Fibroblast of skin of back (primary cell): ENCODE measurements at places on chromosomes 12 and 14.

DNA sequence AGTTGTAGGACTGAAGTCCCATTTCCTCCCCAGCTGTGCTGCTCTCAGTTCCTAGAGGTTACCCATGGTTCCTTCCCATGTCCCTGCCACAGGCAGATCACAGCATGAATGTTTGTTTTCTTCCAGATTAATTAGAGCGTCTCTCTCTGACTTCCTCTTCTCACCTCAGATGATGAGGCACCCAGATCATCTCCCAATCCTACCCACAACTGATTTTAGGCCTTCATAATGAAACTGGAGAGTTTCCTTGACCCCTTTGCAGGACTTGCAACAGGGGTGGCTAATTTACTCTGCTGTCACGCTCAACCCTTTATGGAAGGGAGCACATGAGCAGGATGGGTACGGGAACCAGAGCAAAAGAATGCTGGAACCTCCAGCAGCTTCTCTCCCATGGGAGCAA lies 32.1 kb upstream of the TXNRD1 start:
- DNase-seq = no peak

- no peak for DNase-seq
Observed at GRCh38 chr12:16218934-16219751, 58.3 kb downstream of the SLC15A5 start.

- peak; percentile 69 for DNase-seq
Observed at GRCh38 chr12:9364224-9365176, 156.3 kb upstream of the PZP start.

DNA sequence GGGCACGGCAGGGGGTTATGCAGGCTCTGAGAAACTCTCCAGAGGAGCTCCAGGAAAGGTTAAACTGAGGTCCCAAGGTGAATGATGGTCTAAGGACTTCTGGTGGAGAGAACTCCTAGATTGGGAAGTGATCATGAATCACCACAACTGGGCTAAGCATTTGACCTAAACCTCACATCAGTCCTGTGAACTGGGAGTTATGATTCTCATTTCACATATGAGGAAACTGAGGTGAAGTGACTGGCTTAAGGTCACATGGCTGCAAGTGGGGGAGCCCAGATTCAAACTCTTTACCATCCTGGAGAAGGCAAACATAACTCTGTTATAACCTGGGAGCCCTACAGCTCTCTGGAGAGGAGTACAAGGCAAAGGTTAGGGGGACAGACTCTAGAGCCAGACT lies 4.2 kb downstream of the RARG start:
- no peak for DNase-seq

DNA sequence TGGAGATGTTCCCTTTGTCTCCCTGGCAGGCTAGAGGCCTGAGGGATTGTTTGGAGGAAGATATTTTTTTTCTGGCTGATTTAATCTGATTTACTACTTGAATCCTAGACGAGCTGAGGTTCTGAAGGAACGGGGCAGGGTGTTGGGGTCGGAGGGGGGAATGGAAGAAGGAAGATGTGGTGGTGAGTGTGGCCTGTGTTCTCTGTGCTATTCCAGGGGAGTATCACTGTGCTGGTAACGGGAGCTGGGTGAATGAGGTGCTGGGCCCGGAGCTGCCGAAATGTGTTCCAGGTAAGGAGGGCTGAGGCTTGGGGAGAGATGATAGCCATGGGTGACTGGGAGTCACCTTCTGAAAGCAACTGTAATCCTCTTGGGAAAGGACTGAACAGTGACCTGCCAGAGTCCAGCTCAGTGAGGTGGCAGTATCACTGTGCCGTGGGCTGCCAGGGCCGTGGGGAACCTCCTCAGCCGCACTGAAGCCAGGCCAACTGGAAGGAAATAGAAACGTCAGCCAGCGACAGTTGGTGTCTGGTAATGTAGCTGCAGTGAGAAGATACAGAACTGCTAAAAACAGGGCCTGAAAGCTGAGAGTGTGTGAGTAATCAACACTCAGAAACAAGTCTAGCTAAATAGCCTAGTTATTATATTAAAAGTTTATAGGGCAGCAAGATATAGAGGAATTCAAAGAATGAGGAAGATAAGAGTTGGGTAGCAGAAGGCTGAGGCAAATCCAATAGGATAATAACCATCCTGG lies 7.9 kb downstream of the C1S start:
- DNase-seq = peak; percentile 39

DNA sequence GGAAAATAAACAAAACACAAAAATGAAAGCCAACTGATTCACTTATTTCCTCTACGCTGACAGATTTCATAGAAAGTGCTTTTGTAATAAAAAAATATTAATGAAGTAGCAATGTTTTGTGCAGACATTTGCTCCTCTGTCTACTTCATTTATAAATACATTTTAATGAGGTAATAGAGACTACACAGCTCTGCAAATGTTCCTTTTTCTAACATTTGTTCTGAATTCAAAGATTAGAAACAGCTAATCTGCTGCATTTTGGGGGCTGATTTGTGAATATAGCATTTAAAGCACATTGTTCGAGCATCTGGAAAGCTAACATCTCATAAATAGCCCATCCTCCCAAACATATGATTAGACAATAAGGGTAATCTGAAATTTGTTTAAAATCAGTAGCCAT lies 97.8 kb downstream of the PRKD1 start:
- no peak for DNase-seq

- peak; percentile 83 for DNase-seq
Observed at GRCh38 chr14:61662437-61663311, 32.6 kb upstream of the HIF1A start.

- no peak for DNase-seq
Observed at GRCh38 chr14:59849411-59850130, 21.0 kb downstream of the RTN1 start.

DNA sequence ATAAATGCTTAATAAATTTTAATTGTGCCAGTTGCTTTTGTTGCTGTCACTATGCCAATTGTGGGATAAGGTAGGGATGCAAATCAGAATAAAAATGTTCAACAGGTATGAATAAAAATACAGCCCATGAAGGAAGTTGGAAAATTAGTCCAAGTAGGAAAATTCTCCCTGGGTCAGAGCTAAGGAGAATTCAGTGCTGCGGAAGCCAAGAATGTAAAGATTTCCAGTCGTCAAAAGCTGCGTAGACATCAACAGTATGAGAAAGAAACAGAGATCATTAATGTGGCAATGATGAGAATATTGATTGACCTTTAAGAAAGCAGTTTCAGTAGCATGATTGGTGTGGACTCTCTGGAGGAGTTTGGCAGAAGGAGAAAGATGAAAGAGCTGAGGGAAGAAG lies 87.9 kb downstream of the PLEKHA5 start:
- DNase-seq = no peak

DNA sequence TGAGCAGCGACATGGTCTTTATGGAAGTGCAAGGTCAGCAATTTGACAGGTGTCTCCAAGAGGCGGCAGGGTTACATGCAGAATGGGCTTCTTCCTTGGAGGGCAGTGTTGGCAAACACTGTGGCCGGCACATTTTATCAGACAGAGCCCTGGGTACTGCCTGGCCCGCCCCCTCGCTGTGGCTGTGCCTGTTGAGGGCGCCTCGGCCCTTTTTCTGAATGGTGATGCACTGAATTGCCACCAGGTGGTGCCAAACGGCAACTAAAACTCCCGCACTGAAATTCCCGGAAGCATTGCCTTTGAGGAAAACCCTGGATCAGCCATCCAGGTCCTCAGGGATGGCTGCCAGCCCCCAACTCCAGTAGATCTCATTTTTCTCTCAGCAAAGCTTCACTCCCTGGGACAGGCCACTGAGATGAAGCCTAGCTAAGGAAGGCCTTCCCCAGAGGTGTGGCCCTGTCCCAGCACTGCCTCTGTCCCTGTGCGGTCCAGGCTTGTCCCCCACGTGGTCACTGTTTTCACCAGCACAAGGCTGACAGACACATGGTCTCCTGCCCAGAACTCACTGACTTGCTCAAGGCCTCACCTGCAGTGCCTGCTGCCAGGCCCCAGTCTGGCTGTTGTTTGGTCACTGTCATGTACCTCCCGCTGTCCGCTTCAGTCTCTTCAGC lies 73.6 kb downstream of the TESC start:
- peak; percentile 65 for DNase-seq

DNA sequence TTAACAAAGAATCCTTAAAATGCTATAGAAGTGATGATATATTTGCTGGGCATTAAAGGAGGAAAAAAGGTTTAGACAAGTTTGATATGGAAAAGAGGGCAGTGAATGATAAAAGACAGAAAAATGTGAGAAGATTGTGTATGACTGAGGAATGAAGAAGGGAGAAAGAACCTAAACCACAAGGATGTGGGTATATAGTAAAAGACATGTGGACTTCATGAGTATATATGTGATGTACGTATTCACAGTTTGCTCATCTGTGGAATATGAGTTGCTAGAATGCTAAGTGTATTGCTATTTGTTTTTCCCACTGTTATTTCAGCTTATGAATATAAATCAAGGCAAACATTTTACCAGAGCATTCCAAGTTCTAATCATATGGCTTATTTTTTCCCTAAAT lies 2.1 kb upstream of the SLC16A7 start:
- DNase-seq = peak; percentile 21

DNA sequence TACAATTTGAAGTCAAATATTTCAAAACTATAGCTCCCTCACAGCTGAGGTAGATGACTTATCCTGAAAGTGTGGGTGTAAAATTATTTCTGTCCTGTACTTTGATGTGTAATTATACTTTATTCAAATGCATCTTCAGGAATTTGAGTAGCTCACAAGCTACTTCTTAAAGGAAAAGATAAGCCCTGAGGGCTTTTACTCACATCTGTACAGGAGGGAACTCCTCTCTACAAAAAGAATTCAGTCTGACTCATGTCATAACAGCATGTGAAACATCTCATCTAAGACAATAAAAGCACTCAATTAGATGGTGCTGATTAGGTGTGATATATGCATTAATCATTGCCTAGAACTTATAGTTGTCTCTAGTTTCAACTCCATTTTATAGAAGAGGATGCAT lies 452.0 kb downstream of the PRKD1 start:
- DNase-seq = no peak

DNA sequence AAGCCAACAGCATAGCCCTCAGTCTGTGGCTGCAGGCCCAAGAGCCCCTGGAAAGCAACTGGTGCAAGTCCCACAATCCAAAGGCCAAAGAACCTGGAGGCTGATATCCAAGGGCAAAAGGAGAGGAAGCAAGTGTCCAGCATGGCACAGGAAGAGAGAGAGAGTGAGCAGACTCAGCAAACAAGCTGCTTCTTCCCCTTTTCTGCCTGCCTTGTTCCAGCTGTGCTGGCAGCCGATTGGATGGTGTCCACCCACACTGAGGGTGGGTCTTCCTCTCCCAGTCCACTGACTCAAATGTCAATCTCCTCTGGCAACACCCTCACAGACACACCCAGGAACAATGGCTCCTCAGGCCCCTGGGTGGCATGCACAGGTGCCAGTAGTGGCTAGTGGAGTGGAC lies 33.5 kb downstream of the SMCO2 start:
- no peak for DNase-seq

DNA sequence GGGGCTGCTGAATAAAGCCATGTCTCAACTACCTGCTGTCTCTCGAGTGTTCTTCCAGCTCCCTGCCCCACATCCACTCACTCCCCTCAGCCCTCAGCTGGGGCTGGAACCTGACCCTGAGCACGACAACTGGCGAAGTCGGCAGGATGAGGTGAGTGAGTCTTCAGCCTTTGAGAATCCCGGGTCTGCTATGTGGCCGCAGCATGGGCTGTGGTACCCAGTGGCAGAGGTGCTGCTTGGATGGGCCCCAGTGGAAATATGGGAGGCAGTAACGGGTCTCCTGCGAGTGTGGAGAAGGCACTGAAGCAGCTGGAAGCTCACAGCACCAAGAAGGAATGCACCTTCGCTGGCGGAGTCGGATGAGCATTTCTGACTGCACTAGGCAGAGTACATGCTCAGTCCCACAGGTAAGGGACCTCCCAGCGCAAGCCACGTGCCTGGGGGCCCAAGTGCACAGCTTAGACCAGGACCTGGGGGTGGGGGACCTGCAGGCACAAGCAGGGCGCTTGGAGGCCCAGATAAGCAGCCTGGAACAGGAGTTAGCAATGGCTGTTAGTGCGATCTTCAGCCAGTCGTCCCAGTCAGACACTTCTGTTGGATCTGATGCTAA lies 95.5 kb upstream of the TMPO start:
- DNase-seq = no peak

GRCh38 chr12:48350249-48351021 lies at the start of gene ZNF641:
Gene ZNF641 (minus strand): TSS chr12:48350919. CDS start chr12:48348090, 2,829 bp downstream.
- DNase-seq = peak; percentile 73

DNA sequence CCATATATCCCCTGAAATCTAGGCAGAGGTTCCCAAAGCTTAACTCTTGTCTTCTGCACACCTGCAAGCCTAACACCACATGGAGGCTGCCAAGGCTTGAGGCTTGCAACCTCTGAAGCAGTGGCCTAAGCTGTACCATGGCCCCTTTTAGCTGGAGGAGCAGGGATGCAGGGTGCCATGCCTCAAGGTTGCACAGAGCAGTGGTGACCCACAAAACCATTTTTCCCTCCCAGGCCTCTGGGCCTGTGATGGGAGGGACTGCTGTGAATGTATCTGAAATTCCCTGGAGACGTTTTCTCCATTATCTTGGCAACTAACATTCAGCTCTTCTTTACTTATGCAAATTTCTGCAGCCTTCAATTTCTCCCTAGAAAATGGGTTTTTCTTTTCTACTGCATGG lies 210.0 kb upstream of the KITLG start:
- DNase-seq = no peak

DNA sequence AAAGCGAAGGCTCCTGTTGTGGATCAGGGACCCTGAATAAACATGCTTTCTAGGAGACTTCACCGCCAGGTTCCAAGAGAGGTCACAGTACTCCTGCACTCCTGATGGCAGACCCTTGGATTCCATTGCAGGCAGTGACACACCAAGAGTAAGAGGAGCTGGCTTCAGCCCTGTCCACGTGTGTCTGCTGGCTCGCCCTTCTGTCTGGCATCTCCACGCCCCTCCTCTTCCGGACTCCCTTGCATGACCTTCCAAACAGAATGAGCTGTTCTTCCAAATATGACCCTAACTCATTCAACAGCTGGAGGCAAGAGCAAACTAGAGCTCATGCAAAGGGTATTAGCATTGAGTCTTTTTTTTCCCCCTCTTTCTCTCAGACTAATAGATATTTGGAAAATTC lies 233.0 kb upstream of the PLEKHG7 start:
- DNase-seq = peak; percentile 59

DNA sequence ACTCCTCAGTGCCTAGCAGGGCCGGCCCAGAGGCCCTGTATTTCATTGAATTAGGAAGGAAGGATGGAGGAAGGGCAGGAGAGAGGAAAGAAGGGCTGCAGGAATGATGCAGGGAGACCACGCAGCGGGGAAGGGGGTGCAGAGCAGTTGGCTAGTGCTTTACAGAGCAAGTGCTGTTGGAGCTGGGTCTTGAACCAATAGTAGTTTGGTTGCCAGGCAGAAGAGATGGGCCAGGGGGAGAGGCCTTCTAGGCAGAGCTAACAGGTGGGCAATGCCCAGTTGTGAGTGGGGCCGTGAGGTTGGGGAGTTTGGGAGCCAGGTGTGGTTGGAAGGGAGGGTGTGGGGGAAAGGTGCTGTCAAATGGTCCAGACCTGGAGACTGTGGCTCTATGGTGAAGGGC lies 39.1 kb upstream of the SRSF5 start:
- DNase-seq = no peak
